Activated CD4-positive, alpha-beta T cell treated with anti-CD3 and anti-CD28 coated beads for 36 hours (primary cell): ENCODE measurements at places on chromosomes 4 and X. TPM values are rescaled to one million over a fixed set of nuclear protein-coding genes. Genes with fewer than 3 reads are reported as not detected.
A peak's percentile ranks its signal among the peaks of the same experiment; 100 is the strongest.

Gene SPANXB1
- not detected for total RNA-seq

Gene TKTL2
- total RNA-seq: not detected

Gene S100P
- 2.1 TPM for total RNA-seq

Gene DUSP21
- not detected for total RNA-seq

Gene MSX1
- 0.09 TPM for total RNA-seq

Gene EOLA2
- total RNA-seq: 27.7 TPM

- DNase-seq: no peak
Measured at GRCh38 chr4:172650758-172651530, 517.7 kb upstream of the GALNT7 start.

DNA sequence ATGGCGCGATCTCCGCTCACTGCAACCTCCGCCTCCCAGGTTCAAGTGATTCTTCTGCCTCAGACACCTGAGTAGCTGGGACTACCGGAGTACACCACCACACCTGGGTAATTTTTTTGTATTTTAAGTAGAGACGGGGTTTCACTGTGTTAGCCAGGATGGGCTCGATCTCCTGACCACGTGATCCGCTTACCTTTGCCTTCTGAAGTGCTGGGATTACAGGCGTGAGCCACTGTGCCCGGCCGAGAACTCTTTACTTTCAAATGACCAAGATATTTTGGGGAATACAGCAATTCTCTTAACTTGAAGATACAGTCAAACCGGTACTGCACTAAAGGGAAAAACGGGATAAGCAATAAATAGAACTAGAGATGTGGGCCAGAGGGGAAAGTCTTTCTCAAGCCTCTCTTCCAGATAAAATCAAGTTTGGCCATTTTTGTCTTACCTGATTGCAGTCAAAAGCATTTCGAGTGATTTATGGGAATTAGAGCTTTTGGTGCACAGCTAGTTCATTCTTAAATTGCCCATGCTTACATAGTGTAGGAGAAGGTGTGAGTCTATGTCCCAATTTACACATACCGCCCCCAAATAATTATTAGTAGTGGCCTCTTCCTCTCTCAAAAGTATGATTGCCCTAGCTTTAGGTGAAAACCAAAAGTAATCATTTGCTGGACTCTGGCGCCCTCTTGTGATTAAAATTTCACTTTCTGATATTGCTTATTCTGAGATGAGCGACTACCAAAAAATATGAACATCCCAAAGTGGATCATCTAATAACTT lies 53.2 kb upstream of the ABCG2 start:
- peak; percentile 60 for DNase-seq

DNA sequence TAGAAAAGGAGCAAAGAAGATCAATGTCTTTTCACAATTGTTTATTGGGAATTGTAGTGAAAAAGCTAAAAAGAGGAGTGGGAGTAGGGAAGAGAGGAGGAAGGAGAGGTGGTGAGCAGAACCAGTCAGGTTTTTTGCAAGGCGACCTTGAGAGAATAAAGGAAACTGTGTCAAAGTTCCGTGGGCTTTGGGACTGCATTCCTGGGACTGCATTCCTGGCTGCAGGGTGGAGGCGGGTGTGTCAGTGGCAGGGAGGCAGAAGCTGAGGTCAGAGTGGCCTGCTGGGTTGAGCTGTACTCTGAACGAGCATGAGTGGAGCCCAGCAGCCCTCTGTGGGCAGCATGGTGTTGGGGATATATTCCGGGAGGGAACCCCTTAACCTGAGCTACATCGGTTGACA lies 66.8 kb upstream of the UCP1 start:
- no peak for DNase-seq

- DNase-seq: no peak
Measured at GRCh38 chr4:86630629-86631028, 36.5 kb downstream of the PTPN13 start.

DNA sequence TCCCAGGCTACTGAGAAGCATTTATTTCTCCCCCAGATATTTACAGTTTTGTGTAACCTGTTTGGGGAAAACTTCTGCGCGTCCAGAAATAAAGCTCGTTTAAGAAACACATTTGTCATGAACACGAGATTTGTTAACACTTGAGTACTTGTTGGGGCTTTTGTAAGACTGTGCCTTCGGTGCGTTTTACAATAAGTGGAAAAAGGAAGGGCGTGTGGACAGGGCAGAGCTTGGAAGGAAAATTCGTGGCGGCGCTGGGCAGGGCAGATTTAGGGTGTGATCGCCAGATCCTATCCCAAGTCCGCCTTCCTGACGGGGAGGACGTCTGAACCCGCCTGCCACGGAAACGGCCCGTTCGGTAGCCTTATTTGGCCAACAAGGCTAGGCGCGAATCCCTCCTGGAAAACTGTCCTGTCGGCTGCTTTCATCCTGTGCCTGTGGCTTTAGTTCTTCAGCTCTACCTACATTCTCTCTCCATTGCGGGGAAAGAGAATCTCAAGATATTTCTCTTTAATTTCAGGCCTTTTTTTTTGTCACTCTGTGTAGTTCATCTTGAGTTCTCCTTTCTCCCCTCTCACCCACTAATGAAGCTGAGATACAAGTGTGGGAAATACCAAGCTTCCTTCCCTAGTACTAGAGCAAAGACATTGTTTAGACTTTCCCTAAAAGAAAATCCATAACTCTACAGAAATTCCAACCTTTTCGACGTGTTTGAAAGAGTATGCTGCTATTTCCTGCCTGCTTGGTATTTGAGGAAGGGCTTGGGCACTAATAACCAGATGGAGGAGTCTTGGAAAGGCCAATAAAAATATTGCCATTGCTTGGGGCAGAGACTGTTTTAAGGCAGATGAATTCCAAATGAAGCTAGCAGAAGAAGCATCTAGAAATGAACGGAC lies 982 bp downstream of the PDLIM5 start:
- peak; percentile 39 for DNase-seq

DNA sequence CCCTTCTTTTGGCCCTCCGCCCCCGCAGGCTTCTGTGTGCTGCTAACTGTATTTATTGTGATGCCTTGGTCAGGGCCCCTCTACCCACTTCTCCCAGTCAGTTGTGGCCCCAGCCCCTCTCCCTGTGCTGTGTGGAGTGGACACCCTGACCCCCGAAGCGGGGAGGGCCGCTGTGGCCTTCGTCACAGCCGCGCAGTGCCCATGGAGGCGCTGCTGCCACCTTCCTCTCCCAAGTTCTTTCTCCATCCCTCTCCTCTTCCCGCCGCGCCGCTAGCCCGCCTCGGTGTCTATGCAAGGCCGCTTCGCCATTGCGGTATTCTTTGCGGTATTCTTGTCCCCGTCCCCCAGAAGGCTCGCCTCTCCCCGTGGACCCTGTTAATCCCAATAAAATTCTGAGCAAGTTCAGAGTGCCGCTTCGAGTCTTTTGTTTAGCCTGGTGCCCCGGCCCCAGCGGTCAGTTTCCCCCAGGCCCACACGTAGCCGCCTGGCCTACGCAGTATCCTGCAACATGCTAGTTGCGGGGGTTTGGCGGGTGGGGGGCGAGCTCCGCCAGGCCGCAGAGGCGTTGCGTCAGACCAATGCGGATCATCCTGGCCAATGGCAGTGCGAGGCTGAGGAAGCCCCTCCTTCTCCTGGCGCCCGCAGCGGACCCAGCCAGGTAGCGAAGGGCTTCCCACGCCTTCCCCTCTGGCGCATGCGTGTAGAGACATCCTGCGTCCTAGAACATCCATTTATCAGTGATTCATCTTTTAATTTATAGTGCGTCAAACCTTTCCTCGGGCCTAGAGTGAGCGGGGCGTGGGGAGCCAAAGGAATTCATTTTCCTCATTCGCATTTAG lies 5.6 kb upstream of the KANTR start:
- DNase-seq: peak; percentile 89

GRCh38 chr4:75107755-75108612 lies 175.1 kb downstream of the PARM1 start:
- no peak for DNase-seq

GRCh38 chr4:25755911-25756310 lies 100.3 kb downstream of the SLC34A2 start:
- DNase-seq: no peak

GRCh38 chr4:163606896-163607691 lies 112.6 kb downstream of the TMA16 start:
- no peak for DNase-seq

DNA sequence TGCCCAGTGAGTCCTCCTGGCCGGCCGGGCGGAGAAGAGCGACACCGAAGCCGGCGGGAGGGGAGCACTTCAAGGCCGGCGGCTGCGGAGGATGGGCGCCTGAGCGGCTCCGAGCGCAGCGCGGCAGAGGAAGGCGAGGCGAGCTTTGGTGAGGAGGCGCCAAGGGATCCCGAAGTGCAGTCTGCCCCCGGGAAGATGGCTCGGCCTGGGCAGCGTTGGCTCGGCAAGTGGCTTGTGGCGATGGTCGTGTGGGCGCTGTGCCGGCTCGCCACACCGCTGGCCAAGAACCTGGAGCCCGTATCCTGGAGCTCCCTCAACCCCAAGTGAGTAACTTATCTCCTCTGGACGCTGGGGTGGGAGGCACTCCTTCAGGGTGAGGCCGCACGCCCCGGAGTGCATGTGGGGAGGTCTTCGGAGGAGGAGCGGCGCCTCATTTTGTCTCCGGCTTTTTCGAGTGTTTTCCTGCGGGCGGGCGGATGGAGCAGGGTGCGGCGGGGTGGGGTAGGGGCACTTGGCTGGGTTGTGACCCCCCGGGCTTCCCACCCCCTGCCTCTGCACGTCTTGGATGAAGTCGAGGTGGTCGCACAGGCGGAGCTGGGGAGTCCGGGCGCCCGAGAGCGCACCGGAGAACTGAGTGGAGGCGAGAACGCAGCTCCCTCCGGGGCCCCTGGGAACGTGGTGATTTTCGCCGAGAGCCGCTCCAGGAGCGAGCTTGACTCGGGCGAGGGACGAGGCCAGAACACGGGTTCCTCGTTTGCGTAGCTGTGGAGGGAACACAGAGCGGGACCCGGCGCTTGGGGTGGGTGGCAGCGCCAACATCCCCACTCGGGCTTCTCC lies 979 bp downstream of the EFNB1 start:
- DNase-seq: peak; percentile 46

DNA sequence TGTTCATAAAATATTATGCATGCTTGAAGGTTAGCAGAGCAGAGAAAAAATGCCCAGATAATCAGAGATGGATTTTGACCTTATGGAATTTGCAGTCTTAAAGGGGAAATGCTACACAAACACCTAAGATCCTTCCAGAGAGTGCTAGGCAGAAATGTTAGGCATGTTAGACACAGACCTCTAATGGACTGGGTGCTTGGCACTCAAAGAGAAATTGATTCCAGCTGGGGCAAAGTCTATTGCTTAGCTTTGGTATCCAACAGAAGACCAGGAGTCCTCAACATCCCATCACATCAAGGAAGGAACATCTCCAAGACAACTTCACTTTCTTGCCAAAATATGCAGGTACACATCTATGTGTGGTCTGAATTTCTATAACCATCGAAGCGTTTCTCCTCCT lies 32.2 kb upstream of the PPARGC1A start:
- DNase-seq: no peak

DNA sequence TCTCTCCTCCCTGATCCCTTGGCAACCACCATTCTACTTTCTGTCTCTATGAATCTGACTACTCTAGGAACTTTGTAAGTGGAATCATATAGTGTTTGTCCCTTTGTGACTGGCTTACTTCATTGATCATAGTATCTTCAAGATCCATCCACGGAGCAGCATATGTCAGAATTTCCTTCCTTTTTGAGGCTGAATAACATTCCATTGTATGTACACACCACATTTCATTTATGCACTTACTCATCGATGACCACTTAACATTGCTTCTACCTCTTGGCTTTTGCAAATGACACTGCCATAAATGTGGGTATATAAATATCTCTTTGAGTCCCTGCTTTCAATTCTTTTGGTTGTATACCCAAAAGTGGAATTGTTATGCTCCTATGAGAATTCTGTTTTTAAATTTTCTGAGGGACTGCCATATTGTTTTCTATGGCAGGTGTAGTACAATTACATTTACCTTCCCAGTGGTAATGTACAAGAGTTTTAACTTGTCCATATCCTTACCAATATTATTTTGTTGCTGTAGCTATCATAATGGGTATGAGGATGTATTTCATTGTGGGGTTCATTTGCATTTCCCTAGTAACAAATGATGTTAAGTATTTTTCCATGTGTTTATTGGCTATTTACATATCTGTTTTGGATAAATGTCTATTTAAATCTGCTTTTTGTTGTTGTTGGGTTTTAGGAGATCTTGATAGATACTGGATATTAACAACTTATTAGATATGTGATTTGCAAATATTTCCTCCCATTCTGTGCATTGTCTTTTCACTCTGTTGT lies 466.1 kb downstream of the C4orf33 start:
- DNase-seq: no peak

DNA sequence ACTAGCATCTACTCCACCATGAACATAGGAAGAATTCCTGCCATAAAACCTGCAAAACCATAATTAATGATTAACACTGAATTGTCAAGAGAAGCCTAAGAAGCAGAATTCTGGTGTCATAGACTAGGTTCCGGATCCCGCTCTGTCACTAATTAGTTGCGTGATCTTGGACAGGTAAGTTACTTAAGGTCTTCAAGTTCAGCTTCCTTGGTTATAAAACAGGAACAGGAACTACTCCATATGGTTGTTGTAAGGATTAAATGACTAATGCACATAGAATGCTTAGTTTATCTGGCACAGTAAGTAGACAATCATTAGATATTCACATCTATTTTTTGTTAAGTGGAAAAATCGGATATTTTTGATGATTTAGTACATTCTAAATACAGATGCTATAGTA lies 14.3 kb downstream of the G3BP2 start:
- DNase-seq: no peak

- no peak for DNase-seq
Measured at GRCh38 chr4:179989975-179990374, 2253.2 kb upstream of the TENM3 start.

DNA sequence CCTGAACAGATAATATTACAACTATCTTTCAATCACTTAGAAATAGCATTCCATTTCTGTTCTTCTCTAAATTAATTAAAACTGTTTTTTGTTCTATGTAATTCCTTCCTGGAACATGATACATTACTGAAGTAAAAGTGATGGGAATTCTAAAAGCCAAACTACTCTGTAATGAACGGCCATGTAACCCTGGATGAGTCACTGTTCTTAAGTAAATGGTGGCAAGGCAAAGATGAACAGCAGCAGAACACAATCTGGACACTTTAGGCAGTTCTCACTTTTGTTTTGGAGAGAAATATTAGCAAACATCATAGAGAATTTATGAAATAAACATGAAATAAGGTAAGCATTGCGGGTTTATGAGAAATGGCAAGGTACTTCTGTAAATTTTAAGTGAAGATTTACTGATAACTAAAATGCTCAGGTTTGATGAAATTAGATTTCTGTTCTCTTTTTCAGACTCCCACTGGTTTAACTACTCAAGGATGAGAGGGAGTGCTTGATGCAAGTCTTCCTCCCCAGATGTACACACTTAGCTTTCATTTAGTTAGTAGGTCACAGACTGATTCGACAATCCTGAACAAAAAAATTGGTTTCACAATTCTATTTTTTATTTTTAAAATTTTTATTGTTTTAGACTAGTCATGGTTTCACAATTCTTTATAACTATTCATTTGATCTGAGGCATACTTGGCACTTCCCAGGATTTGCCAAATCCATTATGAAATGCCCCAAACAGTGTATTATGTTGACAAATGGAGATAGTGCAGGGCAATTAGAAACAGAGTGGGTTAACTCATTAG lies 964 bp upstream of the GPR82 start:
- no peak for DNase-seq

- DNase-seq: no peak
Measured at GRCh38 chrX:9848718-9849479, 62.7 kb downstream of the SHROOM2 start.
